ENCODE measurements at places on chromosomes 2 and 18. TPM values are rescaled to one million over a fixed set of nuclear protein-coding genes. Genes with fewer than 3 reads are reported as not detected.

The GRHL1 gene
- total RNA-seq, result 2.5 TPM

The COL4A3 gene
- 1.2 TPM for total RNA-seq

The TCF23 gene
- not detected for total RNA-seq

The OSR1 gene
- not detected for total RNA-seq

The KRTCAP3 gene
- total RNA-seq, result 6.6 TPM

The ADAM23 gene
- 12.0 TPM for total RNA-seq

DNA sequence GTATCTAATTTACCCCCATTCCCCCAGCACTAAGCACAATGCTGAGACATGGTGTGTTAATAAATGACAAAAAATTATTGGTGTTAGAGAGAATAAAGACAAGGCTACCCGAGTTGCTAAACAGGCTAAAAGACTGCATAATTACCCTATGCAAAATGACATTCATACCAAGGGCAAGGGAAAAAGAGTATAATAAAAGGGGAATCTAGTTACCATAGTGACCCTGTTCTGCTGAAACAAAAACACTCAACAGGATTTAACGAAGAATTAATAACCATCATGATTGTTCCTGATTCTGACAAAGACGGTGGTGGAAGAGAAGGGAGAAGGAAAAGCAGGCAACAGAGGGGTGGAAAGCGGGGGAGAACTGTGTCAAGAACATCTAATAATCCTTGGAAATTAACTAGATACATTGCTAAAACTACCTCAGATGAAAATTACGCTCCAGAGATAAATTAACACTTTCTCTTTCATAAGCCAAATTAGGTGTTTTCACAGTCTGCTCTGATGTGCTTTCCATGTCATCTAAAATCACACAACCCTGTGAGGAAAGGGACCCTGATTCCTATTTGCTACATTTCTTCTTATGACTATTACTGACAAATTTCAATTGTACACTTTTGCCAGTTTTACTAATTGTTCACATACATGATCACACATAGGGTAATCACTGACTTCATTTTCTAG is 25.5 kb downstream of the TTR start:
- no peak for DNase-seq

- DNase-seq, result no peak
These were observed 66.3 kb downstream of the PTGR3 start for GRCh38 chr18:75142677-75143076.

GRCh38 chr2:27509326-27509725 is 12.7 kb downstream of the GCKR start:
- DNase-seq, result no peak

DNA sequence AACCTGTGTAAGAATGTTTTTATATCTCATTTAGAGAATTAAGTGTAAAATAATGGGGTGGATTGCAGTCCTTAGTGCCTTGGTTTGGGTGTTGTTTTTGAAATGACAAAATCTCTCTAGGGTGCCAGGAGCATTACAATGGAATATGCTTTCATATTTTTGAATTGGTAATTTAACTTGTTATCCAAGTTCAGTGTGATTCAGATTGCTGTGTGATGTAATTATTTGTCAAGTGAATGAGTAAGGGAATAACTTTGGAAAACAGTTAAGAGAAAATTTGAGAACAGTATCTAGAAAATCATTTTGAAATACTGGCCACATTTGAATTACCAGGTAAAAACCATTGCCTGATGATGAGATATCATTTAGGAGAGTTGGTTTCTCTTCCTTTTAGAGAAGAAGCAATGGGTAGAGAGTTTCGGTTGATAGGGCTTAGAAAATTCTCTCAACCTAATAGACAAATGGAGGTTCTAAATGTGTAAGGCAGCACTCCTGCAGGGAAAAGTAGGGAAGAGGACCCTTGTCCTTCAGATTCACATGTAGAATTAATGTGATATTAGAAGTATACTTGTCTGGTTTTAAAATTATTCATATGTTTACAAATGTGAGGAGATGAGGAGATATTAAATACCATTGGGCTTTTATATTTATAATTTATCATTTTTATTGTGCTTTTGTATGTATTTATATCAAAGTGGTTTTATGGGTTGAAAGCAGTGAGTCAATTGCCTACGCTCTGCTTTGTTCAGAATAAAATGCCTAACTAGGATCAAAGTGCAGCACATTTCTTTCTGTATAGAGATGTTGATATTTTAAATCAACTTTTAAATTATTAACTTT is 124.8 kb downstream of the PHLPP1 start:
- no peak for DNase-seq

- no peak for DNase-seq
These were observed 623.1 kb downstream of the TSN start for GRCh38 chr2:122378521-122378920.

- peak; percentile 35 for DNase-seq
These were observed 18.1 kb downstream of the LCLAT1 start for GRCh38 chr2:30465171-30465545.

DNA sequence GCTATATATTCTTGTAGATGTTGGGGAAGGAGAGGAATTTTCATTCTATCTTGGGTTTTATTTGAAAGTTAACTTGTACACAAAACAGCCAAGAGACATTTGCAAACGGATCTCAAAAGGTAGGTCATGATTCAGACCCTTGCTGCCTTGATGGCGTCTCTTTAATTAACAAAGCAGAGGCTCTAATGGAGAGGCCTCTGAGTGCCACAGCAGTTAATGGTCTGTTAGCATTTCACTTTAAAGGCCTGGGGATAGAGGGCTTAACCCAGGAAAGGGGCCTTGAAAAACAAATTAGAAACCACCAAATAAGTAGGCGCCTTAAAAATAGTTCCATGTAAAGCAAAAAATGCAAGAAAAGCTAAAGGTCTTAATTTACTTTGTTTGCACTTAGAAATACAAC is 836.9 kb upstream of the CELF4 start:
- DNase-seq, result peak; percentile 56

GRCh38 chr18:31710826-31711225 is 26.4 kb upstream of the B4GALT6 start:
- DNase-seq, result peak; percentile 37

- no peak for DNase-seq
These were observed 63.9 kb downstream of the PRKRA start for GRCh38 chr2:178386986-178387597.

Measured in GM23338 (cell line).